Panc1 (cell line): ENCODE measurements at places on chromosomes 16 and 17. TPM values are rescaled to one million over a fixed set of nuclear protein-coding genes. Genes with fewer than 3 reads are reported as not detected.

DNA sequence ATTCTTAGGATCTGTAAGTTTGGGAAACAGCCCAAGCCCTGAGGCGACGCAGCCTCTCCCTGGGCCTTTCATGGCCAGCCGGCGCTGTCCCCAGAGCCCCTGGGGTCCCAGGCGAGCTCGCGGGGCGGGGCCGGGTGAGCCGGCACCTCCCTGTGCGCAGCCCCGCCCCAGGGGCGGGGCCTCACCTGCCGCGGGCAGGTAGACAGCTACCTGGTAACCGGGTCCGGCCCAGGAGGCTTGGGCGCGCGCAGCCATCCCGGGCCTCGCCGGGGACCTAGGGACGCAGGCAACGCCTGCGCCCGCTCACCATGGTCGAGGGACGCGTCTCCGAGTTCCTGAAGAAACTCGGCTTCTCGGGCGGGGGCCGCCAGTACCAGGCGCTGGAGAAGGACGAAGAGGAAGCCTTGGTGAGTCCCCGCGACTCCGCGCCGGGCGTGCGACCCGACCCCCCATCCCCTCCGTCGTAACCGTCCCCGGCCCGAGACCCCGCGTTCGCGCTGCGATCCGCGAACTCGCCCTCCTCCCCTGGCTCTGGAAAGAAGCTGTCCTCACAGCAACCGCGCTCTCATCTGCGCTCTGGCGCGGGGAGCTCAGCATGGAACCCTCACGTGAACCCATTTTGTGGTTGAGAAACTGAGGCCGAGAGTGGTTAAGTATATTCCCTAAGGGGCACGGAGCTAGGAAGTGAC lies at the start of gene ATP2C2:
Gene ATP2C2, plus strand, starts transcription at position 231 of the 689 bp plus-strand sequence. Its CDS starts 78 bp downstream, at position 309.
- no peak for DNase-seq

ROGDI gene
- total RNA-seq: 31.9 TPM

KRTAP4-4 gene
- not detected for total RNA-seq

DNA sequence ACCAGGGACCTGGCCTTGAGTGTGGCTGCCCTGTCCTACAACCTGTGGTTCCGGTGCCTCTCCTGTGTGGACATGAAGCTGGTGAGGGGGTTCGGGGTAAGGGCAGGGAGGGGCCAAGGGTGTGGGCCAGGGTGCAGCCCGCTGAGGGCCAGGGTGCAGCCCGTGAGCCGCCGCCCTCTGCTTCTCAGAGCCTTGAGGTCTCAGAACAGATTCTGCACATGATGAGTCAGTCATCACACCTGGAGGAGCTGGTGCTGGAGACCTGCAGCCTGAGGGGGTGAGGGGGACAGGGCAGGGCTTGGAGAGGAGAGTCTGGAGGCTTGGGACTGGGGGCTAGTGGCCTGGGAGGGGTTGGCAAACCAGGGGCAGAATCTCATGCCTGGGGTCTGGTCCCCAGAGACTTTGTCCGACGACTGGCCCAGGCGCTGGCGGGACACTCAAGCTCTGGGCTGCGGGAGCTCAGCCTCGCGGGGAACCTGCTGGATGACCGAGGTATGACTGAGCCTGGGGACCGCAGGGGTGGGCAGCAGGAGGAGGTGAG lies 2.2 kb downstream of the CARMIL2 start:
- DNase-seq: no peak

DNA sequence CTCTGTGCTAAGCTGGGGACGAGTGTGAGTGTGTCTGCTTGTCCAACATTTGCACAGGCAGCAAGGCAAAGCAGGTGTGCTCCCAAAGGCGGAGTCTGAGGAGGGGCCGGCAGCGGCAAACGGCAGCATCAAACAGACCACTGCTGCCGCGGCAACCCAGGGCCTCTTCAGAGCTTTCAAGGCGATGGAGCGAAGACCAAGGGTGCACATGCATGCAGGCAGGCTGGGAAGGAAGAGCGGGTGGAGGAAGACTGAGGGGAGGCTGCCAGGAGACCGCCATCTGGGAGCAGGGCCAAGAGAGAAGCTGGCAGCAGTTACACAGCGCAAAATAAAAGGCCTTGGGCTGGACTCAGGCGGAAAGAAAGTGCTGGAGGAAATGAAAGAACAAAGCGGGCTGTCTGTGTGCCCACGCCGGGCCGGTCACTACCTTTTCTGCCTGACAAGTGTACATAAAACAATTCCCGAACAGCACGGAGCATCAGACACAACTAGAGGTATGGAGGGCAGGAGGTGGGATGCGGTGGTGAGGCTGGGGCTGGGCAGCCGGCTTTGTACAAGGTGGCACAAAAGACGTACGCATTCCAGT lies 8.5 kb downstream of the TIMM22 start:
- DNase-seq: no peak

GRCh38 chr17:73956169-73956568 lies 247.3 kb upstream of the RPL38 start:
- DNase-seq: no peak

GRCh38 chr16:894136-894535 lies 76.6 kb downstream of the LMF1 start:
- DNase-seq: no peak

- no peak for DNase-seq
Observed at GRCh38 chr16:69812688-69813014, 50.5 kb downstream of the WWP2 start.

CLEC16A gene
- 21.0 TPM for total RNA-seq

DNA sequence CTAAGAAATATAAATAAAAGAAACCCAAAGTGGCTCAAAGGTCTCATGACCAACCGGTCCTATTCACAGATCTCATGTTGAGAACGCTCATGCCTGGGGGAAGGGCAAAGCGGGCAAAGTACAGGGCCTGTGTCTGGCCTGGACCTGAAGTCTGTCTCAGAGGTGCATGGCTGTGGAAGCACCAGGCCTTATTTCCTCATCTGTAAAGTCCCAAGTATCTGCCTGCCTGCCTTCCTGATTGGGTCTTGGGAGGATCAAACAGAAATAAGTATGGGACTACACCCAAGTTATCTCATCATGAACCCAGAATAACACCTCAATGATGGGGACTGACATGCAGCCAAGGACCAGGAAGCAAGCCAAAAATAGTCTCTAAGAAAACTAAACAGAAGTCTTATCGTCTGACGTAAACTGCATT lies 14.2 kb downstream of the AXIN2 start:
- no peak for DNase-seq

UBE2G1 gene
- total RNA-seq: 119 TPM

DNA sequence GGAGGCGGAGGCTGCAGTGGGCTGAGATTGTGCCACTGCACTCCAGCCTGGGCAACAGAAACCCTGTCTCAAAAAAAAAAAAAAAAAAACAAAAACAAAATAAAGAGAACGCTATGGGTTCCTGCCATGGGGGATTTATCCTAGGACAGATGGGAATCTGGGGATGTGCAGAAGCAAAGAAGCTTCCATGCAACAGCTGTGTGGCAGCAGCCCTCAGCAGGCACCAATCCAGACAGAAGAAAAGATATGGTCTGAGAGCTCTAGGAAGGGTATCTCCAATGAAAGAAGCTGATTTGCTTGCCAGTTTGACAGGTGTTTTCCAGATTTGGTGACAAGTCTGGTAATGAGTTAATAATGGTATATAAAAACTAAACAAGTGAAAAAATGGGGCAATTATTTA lies 11.6 kb downstream of the MYO19 start:
- DNase-seq: no peak

HBQ1 gene
- 10.4 TPM for total RNA-seq

DNA sequence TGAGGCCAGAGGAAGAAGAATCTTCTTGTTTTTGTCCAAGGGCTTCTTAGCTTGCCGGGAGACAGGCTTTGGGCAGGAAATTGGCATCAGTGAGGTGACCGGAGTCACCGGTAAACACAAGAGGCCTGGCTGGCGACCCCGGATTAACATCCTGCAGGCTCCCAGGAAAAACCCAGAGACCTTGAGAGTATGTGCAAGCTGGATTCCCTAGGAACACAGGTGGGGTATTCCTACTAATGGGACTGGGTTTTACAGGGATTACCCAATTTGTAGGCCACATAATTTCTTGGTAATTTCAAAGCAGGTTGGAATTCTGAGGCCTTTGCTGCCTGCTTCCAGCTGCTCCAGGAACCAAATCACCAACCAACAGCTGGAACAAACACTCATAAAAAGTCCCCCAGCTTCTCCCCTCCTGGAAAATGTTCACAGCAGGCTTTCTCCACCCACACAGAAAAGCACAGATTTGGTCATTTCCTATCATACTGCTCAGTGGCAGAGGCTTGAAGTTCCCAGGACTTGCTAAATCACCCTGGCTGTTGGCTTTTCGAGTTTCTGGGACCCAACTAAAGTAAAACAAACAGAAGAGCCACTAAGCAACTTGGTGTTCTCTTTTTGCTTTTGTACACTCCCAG lies 258.8 kb downstream of the IRF8 start:
- DNase-seq: no peak

SLFN12 gene
- total RNA-seq: 35.2 TPM

- DNase-seq: no peak
Observed at GRCh38 chr16:55709801-55710200, 54.0 kb downstream of the SLC6A2 start.

DNA sequence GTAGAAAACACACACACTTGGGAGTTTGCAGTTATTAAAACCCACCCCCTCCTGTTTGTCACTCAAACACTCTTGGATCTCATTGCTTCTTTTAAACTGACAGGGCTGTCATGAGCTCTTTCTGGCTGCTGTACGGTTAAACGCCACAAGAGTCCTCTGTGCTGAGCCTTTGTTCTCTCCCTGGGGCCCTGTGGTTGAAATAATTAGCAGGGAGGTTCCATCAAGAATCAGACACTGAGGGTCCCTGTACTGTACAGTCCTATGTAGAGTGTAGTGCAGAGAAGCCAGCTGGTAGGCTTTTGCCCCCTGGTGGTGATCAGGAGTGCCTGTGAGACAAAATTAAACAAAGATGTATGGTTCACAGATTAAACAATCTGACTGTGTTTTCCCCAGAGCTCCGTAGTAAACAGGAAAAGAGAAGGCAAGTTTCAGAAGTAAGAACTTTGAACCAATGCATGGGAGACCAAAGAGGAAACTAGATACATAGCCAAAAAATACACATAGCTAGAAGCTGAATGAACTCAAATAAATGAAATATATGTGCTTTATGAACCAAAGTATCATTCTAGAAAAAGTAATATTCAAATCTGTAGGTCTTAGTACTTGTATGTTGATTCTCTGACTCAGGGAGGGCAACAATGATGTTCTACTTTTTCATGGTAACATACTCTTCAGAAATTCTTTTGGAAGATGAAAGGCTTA lies 1.4 kb upstream of the SSH2 start:
- DNase-seq: peak; percentile 64

RNF135 gene
- total RNA-seq: 41.8 TPM

NPW gene
- 15.3 TPM for total RNA-seq

DNA sequence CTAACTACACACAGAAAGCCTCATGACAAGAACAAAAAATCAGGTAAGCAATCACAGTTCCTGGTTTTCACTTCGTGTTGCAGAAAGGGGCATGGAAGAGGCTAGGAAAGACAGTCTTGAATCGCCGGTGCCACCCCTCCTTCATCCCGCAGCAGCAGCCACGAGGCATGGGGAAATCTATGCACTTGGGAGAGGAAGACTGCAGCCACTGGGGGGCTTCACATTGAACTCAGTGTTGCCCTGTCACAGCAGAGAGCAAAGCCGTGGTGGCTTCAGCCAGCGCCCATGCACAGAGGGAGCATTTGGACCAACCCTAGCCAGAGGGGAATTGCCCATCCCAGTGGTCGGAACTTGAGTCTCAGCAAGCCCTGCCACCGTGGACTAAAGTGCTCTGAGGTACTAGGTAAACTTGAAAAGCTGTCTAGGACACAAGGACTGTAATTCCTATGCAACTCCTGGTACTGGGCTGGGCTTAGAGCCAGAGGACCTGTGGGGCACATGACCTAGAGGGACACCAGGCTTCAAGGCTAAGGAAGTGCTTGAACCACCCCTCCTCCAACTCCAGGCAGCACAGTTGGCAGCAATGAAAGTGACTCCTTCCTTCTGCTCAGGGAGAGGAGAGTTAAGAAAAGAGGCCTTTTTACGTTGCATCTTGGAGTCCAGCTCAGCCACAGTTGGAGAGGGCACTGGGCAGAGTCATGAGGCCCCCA lies 35.2 kb upstream of the ATP2C2 start:
- DNase-seq: no peak

GRCh38 chr17:41803049-41804020 lies 8.4 kb downstream of the P3H4 start:
- DNase-seq: no peak

HOXB4 gene
- total RNA-seq: 27.9 TPM

DNA sequence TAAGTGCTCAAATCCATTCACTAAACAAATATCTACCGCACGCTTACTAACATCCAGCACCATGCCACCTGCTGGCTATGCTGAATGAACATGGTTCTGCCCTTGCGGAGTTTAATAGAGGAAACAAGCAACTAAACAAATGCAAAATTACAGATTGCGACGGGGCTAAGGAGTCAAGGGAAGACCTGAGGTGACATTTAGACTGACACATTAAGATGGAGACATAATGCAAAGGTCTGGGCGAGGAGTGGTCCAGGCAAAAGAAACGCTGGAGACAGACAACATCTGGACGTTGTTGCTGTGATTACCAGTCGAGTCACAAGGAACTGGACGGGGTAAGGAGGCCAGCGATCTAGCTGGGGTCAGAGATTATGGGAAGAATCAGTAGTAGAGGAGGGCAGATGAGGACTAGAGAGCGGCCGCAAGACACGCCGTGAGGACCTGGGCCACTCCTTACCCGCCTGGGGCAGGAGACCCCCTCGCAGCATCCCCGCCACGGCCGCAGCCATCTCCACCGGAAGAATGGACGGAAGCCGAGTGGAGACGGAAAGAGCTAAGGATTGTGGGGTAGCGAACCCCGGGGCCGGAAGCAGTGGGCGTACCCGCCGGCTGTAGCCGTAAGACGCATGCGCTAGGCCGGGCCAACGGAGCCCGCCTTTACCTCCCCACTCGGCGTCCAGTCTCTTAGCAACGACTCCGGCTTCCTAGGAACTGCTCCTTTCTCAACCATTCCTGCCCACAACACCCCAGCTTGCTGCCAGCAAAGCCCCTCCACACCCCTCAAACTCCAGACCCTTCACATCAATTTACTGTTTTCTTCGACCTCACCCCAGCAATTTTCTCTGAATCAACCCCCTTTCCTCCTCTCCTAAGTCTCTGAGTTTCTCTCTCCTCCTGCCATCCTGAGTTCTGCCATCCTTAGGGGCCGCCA lies at the start of the genes LRRC46 and MRPL10:
Gene LRRC46, plus strand, starts transcription at position 668 of the 931 bp plus-strand sequence. CDS start 320 bp downstream, outside the sequence.
Gene MRPL10, minus strand, starts transcription at position 539 of the 931 bp plus-strand sequence. Its CDS starts 30 bp downstream, at position 509.
- DNase-seq: peak; percentile 63

DNA sequence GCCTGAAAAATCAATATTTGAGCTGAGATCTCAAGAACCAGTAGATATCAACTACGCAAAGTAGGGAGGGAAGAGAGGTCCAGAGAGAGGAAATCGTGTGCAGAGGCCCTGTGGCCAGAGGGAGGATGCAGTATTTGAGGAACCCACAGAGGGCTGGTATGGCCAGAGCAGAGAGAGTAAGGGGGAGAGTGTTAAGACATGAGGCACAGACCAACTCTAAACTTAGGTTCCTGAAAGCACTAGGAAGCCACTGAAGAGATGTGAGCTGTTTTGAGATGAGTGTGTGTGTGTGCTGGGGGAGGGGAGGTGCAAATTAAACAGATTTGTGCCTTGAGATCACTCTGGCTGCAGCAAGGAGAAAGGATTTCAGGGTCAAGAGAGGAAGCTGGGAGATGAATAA lies 10.9 kb downstream of the SLC13A2 start:
- no peak for DNase-seq

GRCh38 chr17:56909742-56910508 lies 3.9 kb downstream of the TRIM25 start:
- DNase-seq: no peak

- DNase-seq: no peak
Observed at GRCh38 chr16:26344240-26344776, 652.5 kb downstream of the HS3ST4 start.

SLC13A5 gene
- 0.26 TPM for total RNA-seq
